ENCODE measurements at places on chromosomes 4 and X. TPM values are rescaled to one million over a fixed set of nuclear protein-coding genes. Genes with fewer than 3 reads are reported as not detected.

ADGRG2 gene
- 7.8 TPM for total RNA-seq

ITM2A gene
- 25.4 TPM for total RNA-seq

ZIC3 gene
- total RNA-seq: 140 TPM

WDR19 gene
- total RNA-seq: 7.1 TPM

CPLX1 gene
- 0.15 TPM for total RNA-seq

COX7B2 gene
- total RNA-seq: not detected

MTTP gene
- 0.14 TPM for total RNA-seq

SUPT20HL2 gene
- not detected for total RNA-seq

F11 gene
- 0.30 TPM for total RNA-seq

NMU gene
- 63.5 TPM for total RNA-seq

- no peak for DNase-seq
Observed at GRCh38 chr4:185339941-185340340, 55.8 kb downstream of the LRP2BP start.

DNA sequence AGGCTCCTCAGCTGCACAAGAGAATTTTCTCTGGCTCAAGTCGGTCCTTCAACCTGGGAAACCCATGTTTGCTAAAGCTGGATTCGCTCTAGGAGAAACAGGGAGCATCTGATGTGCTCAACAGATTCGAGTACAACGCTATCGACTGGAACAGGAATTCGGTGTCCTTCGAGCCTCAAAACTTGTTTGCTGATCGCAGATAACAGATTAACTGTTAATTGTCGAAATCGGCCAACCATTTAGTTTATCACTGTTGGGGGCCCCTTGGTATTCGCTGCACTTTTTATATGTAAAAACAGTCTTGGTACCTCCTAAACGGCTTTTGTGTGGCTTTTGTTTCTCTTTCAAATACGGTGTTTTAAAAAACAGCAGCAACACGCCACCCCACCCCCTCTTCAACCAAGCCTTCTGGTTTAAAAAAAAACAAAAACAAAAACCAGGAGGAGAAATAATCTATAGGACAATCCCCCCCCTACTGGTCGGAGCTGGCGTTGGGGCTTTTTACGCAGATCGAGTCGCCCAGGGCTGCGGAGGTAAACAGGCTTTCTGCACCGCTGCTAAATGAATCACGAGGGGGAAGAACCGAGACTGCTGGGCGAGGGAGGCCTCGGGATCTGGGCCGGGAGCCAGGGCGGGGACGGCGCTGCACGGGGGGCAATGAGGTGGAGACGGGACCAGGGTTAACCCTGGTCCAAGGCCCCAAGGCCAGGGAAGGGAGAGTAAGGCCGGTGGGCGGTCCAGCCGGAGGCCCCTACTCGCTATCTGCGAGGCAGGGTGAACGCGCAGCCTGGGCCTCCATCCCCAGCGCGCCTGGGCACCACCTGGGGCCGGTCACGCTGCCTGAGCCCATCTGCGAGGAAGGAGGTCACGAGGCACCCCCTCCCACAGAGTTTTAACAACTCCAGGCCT, 71.7 kb upstream of the BCOR start:
- DNase-seq: peak; percentile 92

DNA sequence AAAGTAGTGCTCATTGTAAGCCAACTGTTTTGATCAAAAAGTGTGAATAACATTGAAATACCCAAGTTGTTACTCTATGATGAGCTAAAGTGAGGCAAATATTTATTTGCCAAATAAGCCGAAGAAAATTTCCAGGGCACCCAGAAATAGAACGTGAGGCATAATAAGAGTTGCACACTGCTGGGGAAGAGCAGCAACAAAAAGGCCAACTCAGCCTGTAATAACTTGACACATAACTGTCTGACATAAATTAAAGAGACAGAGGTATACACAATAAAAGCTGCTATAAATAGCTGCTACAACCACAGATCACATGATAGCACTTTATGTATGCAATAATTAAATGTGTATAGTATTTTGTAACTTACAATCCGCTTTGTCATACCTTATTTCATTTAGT, 2.0 kb upstream of the ABCB7 start:
- DNase-seq: no peak

DNA sequence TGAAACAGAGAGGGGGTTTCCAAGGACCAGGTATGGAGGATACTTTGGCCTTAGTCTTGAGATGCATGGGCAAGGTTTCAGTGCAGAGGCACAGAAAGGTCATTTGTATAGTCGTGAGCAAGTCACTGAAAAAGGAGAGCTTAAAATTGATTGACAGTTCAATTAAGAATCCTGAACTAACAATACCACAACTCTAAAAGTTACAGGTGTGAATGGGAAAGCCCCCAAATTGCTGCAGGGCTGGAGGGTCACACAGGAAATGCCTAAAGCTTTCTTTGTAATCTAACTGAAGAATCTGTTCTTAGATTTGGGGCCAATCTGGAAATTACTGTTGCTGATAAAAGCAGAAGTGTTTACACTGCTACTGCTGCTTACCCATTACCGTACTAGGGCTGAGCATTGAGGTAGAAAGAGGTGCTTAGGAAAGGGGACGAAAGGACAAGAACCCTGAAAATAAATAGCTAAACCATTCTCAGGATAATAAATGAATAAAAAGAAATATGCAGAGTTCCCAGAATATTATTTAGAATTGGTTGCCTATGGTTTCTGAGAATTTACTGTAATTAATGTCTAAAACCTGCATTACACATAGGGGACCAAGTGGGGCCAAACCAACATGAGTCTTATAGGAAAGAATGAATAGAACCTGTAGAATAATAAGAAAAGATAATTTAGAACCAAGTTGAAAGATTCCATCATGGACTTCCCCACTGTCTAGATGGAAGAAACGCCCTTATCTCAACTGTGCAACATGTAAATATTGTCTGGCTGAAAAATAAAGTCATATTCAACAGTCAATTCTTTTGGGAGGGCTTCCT, 91.9 kb upstream of the PPP1R2C start:
- no peak for DNase-seq

DNA sequence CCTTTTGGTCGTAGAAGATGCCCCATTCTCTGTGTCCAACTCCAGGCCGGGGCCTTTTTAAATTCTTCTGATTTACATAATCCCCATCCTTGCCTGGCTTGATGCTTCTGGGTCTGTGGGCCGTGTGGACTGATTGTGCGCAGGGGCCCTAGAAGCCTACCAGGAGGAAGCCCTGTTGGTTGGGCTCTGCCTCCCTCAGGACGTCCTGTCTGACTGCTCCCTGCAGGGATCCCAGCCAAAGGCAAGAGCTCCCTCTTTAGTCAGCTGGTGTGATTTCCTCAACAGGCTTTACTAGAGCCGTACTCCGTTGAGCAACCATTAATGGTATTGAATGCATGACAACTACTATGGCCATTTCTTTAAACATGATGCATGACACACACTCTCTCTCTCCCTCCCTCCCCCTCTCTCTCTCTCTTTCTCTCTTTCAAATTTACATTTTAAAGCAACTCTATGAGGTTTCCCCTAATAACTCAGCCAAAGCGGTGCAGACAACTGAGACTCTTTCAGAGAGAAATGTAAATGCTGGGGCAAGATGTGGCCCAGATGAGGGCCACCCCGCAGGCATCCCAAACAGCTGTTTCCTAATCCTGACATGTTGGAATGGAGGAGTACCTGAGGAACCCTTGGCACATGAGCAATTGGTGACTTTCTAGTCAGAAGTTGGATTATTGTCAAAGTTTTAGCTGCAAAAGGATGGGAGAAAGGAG, 117.3 kb downstream of the DRD5 start:
- DNase-seq: peak; percentile 83

- no peak for DNase-seq
Observed at GRCh38 chr4:168797194-168797593, 212.9 kb downstream of the CBR4 start.

GRCh38 chrX:148466292-148466691, 34.1 kb upstream of the AFF2 start:
- no peak for DNase-seq

DNA sequence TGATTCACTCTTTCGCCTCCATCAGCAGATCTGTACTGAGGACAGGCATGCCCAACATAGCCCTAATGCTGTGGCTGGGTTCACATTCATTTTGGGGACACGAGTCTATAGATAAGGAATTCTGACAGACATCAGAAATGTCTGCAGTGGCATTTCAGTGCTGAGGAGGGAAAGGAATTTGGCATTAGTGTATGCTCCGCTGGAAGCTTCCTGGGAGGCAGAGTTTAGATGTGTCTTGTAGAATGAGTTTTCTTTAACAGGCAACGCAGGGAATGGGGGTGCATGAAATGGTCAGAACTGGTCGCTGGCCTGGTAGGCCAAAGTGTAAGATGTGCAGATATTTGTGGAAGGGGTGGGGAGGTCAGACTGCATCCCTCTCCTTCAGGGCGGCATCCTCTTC, 43.5 kb upstream of the ZNF518B start:
- peak; percentile 24 for DNase-seq

- no peak for DNase-seq
Observed at GRCh38 chrX:23493941-23494374, 159.3 kb downstream of the PTCHD1 start.

GRCh38 chr4:108350332-108350731, 181.6 kb upstream of the LEF1 start:
- DNase-seq: no peak

GRCh38 chrX:9055354-9055753, 21.4 kb upstream of the FAM9B start:
- no peak for DNase-seq

All from H7 (cell line).